H1 (cell line): ENCODE measurements at places on chromosomes 4 and X. TPM values are rescaled to one million over a fixed set of nuclear protein-coding genes. Genes with fewer than 3 reads are reported as not detected.
A peak's percentile ranks its signal among the peaks of the same experiment; 100 is the strongest.

GRCh38 chr4:32226204-32226603 is 1506.0 kb downstream of the PCDH7 start:
- H3K27me3 ChIP-seq = no peaks in the 10 kb centered on the region
- H3K36me3 ChIP-seq = no peaks in the 10 kb centered on the region
- H3K4me3 ChIP-seq = no peak overlapping the region
- no peak for DNase-seq
- no peaks in the 10 kb centered on the region for H3K4me1 ChIP-seq

DNA sequence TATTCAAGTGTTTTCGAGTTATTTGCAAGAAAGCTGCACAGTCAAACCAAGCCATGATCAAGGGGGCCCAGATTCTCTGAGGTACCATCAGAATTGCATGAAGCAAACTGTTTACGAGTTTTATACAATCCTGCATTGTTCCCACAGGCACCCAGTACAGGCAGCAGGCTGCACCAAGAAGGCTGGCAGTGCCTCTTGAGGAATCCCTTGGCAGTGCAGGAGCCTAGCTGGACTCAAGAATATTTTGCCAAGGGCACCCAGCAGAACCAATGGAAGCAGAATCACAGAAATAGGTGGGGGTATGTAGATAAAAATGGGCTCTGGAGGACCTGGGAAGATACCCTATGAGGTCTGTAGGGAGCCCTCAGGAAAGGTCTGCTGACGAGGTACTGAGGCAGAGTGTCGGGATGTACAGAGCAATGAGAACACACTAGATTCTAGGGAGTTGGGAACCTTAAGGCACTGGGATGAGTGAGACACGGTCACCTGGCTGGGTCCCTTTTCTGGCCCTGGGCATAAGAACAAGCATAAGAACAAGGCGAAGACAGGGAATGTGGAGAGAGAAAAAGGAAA is 2.5 kb upstream of the PLP1 start:
- peaks cover 33% of the 10 kb centered on the region for H3K36me3 ChIP-seq
- no peak for DNase-seq
- H3K27ac ChIP-seq = no peak overlapping the region

DNA sequence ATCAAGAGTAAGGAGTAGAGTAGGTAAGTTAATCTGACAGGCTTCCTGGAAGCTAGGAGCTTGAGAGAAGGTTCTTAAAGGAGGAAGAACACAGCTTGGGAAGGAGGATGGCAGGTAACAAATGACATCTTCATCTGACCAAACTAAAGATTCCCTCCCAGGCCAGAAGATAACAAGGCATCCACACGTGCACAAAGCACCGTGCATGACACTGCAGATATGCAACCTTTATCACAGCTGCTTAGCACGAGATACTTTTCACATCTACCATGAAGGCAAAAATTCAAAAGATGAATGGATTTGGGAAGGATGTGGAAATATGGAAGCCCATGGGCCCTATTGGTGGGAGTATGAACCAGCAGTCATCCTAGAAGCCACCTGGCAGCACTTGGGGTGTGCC is 34.3 kb downstream of the CD99L2 start:
- DNase-seq = no peak
- H3K27ac ChIP-seq = no peak overlapping the region
- no peaks in the 10 kb centered on the region for H3K36me3 ChIP-seq
- H3K4me3 ChIP-seq = no peak overlapping the region
- no peaks in the 10 kb centered on the region for H3K27me3 ChIP-seq
- no peaks in the 10 kb centered on the region for H3K4me1 ChIP-seq

DNA sequence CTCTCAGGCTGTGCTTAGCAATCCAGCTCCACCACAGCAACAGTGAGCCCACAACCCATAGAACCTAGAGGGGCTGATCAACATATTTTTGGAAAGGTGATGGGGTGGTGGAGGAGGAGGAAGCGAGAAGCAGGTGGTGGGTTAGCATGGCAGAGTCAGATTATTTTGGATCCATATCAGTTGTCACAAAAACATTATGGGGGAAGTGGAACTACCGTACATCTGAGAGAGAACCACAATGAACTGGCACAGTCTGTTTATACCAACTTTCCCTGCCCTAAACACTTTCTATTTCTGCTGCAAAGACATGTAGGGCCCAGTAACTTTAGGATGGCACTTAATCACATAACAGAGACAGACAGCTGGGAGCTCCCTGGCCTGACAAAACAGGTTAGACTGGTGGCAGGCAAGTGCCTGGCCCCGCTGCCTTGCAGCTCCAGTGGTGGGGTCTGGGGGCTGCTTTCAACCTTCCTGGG is 4.3 kb downstream of the SLC9A7 start:
- no peak overlapping the region for H3K4me3 ChIP-seq
- no peaks in the 10 kb centered on the region for H3K27me3 ChIP-seq
- H3K4me1 ChIP-seq = peaks cover under 1% of the 10 kb centered on the region; the same call in 1 of the 2 replicates
- DNase-seq = no peak

DNA sequence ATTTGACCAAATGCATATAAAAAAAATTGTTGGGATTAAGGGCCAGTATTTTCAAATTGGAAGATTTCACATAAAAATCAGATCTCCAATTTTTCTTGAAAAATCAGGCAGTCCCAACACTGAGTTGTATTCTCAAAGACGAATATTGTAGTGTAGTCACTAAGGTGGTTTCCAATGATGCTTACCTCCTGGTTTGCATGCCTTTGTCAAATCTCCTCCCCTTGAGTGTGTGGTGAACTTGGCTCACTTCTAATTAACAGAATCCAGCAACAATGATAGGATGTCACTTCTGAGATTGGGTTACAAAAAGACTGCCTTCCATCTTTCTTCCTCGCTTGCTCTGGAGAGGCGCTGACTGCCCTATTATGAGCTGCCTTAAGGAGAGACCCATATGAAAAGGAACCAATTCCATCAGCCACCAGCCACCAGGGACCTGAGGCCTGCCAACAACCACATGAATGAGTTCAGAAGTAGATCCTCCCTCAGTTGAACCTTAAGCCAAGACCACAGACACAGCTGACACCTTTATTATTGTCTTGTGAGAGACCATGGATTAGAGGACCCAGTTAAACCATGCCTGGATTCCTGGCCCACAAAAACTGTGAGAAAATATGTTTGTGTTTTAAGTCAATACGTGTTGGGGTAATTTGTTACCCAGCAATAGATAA is 31.2 kb upstream of the TSPAN5 start:
- H3K27ac ChIP-seq = no peak overlapping the region
- H3K36me3 ChIP-seq = no peaks in the 10 kb centered on the region
- DNase-seq = no peak

- DNase-seq = no peak
- no peak overlapping the region for H3K4me3 ChIP-seq
- no peak overlapping the region for H3K27ac ChIP-seq
- no peaks in the 10 kb centered on the region for H3K36me3 ChIP-seq
- no peaks in the 10 kb centered on the region for H3K4me1 ChIP-seq
Measured at GRCh38 chr4:91769912-91770311, 533.9 kb upstream of the GRID2 start.

- H3K36me3 ChIP-seq = no peaks in the 10 kb centered on the region
- H3K27me3 ChIP-seq = no peaks in the 10 kb centered on the region
- no peak overlapping the region for H3K27ac ChIP-seq
Measured at GRCh38 chr4:76515975-76516843, 81.2 kb downstream of the SHROOM3 start.

DNA sequence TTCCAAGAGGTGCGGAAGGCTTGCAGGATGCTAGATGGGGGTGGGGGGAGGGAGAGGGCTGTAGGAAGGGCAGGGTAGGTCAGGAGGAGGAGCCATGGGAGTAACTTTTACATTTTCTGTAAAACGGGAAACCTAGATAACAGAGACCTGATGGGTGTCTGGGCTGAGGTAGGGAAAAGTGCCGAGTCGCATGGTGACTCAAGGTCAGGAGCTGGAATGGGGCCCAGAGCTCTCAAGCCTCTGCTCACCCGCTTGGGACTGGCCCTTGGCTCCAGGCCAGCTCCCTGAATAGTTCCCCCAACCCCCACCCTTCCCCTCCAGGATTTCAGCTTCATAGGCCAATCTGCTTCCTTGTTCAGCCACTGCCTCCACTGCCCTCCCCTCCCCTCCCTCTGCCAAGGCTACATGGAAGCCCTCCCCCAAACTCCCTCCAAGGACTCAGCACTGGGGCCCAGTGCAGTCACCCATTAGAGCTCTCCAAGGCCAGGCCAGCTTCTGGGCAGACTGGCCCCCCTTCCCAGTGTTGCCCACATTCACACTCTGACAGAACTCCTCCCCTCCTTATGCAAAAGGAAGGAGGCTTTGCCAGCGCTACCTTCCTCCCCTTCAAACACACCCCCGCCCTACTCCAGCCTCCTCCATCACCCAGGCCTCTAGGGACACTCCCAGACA is 43.6 kb downstream of the TSC22D3 start:
- no peaks in the 10 kb centered on the region for H3K36me3 ChIP-seq
- H3K27ac ChIP-seq = no peak overlapping the region; the same call in 1 of the 2 replicates
- DNase-seq = no peak
- H3K27me3 ChIP-seq = no peaks in the 10 kb centered on the region
- peaks cover 12% of the 10 kb centered on the region for H3K4me1 ChIP-seq
- no peak overlapping the region for H3K4me3 ChIP-seq

DNA sequence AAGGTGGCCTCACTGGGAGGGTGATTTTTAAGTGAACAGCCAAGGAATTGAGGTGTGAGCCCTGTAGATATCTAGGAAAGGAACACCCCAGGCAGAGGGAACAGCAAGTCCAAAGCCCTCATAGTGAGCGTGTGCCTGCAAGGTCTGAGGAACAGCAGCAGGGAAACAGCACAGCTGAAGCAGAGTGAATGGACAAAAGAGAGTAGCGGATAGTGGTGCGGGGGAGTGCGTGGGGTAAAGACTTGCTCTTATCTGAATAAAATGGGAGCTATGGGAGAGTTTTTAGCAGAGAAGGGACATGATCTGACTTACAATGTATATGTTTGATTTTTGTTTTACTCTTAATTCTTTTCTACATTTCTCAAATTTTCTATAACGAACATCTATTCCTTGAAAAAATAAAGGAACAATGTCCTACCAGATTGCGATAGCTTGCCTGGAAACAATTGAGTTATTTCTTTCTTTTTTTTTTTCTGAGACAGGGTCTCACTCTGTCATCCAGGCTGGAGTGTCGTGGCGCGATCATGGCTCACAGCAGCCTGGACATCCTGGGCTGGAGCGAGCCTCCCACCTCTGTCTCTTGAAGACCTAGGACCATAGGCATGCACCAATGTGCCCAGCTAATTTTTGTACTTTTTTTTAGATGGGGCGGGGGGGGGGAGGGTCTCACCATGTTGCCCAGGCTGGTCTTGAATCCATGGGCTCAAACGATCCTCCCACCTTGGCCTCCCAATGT is 19.5 kb upstream of the HADH start:
- H3K27me3 ChIP-seq = no peaks in the 10 kb centered on the region
- H3K4me3 ChIP-seq = no peak overlapping the region
- H3K36me3 ChIP-seq = no peaks in the 10 kb centered on the region
- H3K4me1 ChIP-seq = no peaks in the 10 kb centered on the region
- no peak for DNase-seq

GRCh38 chrX:264634-265455 is 16.3 kb upstream of the PLCXD1 start:
- no peaks in the 10 kb centered on the region for H3K4me1 ChIP-seq
- DNase-seq = no peak
- no peak overlapping the region for H3K27ac ChIP-seq
- no peaks in the 10 kb centered on the region for H3K36me3 ChIP-seq
- no peak overlapping the region for H3K4me3 ChIP-seq

- H3K4me1 ChIP-seq = peaks cover 3% of the 10 kb centered on the region; the same call in 1 of the 2 replicates
- H3K4me3 ChIP-seq = no peak overlapping the region
- H3K27ac ChIP-seq = no peak overlapping the region
- H3K36me3 ChIP-seq = no peaks in the 10 kb centered on the region
- H3K27me3 ChIP-seq = no peaks in the 10 kb centered on the region
- DNase-seq = peak; percentile 31
Measured at GRCh38 chr4:1503583-1504471, 97.6 kb upstream of the NKX1-1 start.

DNA sequence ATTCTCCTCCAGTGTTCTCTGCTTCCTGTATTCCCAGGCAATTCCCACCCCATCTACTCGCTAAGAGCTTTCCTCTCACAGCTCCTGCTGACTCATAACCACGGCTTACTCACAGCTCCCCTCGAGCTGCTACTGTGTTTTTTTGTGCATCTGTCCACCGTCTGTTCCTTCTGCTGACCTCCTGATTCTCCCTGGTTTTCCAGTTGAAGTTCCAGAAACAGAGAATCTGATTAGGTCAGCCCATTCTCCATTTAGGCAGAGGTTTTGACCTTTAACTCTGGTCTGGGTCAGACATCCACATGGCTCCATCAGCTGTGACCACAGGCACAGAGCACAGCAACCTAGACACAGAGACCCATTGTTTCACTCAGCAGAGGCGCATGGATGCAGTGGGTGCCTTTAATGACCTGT is 5.5 kb upstream of the SMIM20 start:
- H3K4me1 ChIP-seq = peaks cover 3% of the 10 kb centered on the region; the same call in 1 of the 2 replicates
- no peak overlapping the region for H3K4me3 ChIP-seq
- no peak for DNase-seq
- H3K27ac ChIP-seq = no peak overlapping the region; the same call in 1 of the 2 replicates

- H3K4me3 ChIP-seq = no peak overlapping the region
- no peak for DNase-seq
- no peaks in the 10 kb centered on the region for H3K27me3 ChIP-seq
- no peaks in the 10 kb centered on the region for H3K36me3 ChIP-seq
Measured at GRCh38 chrX:23501974-23502373, 165.3 kb upstream of the PRDX4 start.

- H3K27ac ChIP-seq = no peak overlapping the region
- H3K4me1 ChIP-seq = no peaks in the 10 kb centered on the region
- DNase-seq = no peak
- no peak overlapping the region for H3K4me3 ChIP-seq
Measured at GRCh38 chr4:2287594-2287915, 25.6 kb upstream of the MXD4 start.

DNA sequence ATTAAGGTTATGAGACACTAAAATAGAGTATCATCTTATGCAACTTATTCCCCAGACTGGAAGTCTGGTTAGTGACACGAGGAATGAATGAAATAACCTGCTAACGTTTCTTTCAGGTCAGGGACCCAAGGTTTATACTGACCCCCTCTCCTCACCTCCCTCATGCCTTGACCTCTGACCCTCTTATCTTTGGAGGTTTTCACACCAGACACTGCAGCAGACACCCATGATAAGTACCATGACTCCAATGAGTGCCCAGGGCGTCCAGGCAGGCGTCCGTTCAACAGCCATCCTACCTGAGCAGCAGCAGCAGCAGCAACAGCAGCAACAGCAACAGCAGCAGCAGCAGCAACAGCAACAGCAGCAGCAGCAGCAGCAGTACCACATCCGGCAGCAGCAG is 4.2 kb upstream of the NLGN3 start:
- peaks cover 20% of the 10 kb centered on the region for H3K36me3 ChIP-seq
- H3K4me1 ChIP-seq = peaks cover 3% of the 10 kb centered on the region
- H3K27me3 ChIP-seq = no peaks in the 10 kb centered on the region
- H3K4me3 ChIP-seq = no peak overlapping the region
- H3K27ac ChIP-seq = no peak overlapping the region
- no peak for DNase-seq

- no peaks in the 10 kb centered on the region for H3K27me3 ChIP-seq
- no peak overlapping the region for H3K4me3 ChIP-seq
- no peaks in the 10 kb centered on the region for H3K36me3 ChIP-seq
- no peak for DNase-seq
- no peak overlapping the region for H3K27ac ChIP-seq
- H3K4me1 ChIP-seq = no peaks in the 10 kb centered on the region
Measured at GRCh38 chrX:25158635-25159034, 142.9 kb upstream of the ARX start.

The PRSS12 gene
- 7.1 and 9.3 TPM in 2 replicates for total RNA-seq

The TEX11 gene
- 0.61 and 0.74 TPM in 2 replicates for total RNA-seq

The GPC3 gene
- total RNA-seq = 70.7 and 71.9 TPM in 2 replicates

The RNF150 gene
- 4.8 and 6.3 TPM in 2 replicates for total RNA-seq

The ABCG2 gene
- total RNA-seq = 3.4 and 4.6 TPM in 2 replicates

The AMTN gene
- total RNA-seq = not detected in 2 replicates

The GLRA3 gene
- total RNA-seq = not detected in 2 replicates

The CDX4 gene
- total RNA-seq = 2.2 and 2.6 TPM in 2 replicates

The GABRE gene
- 3.5 and 5.5 TPM in 2 replicates for total RNA-seq

The BANK1 gene
- 0.69 and 0.93 TPM in 2 replicates for total RNA-seq

The BGN gene
- 2.1 and 2.4 TPM in 2 replicates for total RNA-seq

The PAK3 gene
- total RNA-seq = 6.4 and 7.2 TPM in 2 replicates

The CSAG2 gene
- not detected in 2 replicates for total RNA-seq
